ENCODE measurements at places on chromosomes 2 and 18.

DNA sequence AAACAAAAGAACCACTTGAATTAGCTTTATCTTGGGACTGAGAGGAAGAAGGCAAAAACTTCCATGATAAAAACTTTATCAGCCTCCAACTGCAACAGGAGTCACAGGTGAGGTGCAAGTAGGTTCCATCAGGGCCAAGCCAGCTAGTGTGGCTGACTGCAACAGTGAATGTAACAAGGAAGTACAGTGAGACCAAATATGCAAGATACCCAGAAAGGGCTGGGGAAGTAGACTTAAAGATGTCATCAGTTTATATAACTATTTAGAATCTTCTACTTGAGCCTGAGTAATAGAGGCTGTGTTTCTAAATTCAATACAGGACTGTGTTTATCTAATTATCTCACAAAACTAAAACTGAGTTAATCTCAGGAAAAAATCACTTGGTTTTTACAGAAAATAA is 14.8 kb downstream of the PLEKHM3 start:
- DNase-seq, result no peak

DNA sequence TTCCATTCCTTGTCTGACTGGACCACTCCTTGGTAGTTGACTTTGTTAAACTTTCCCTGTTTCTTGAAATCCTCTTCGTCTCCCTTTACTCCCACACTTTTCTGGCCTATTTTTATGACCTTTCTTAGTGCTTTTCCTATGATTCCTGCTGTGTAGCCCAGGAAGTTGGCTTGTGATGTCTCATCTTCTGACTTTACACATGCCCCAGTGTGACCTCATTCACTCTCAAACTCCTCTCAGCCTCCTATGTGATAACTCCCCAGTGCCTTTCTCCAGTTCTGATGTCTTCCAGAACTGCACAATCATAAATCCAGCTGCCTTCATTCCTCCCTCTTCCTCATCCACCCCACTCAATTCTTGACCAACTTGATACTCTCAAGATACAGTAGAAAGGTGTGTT is 407.6 kb downstream of the TGIF1 start:
- DNase-seq, result no peak

DNA sequence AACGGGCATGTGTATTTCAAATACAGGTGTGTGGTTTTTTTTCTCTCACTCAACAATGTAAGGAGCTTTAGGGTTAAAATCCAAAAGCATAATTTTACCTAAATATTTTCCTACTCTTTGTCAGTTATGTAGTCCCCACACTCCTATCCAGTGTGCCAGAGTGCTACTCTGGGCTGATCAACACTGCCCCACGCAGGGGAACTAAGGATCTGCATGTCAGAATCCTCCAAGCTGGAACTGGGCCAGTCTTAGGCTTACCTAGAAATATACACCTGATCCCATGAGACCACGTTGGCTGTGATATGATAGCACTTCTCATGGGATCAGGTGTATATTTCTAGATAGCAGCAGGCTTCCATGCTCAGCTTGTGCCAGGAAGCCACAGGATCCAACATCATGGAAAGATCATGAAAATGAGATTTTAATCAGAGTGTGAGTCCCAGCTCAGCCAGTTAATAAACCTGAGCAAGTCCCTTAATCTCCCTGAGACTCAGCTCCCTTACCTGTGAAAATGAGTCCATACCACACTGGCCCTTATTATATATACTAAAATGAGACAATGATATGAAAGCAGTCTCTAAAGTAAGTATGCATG is 29.7 kb downstream of the CCDC141 start:
- peak; percentile 17 for DNase-seq

DNA sequence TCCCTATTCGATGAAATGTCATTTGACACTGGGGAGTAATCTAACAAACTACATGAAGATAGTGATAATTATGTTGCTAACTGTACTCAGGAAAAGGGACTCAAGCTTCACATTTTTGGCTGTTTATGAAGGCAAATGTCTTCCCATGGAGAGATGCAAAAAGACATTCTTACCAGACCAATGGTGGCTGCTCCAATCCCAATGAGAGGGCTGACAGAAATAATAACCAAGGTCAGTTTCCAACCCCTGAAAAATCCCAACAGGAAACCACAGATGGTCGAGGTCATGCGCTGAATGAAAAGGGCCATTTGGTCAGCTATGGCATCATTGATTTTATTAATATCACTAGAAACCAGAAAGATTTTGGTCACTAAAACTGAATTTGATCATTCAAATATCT is 37.6 kb downstream of the ABCB11 start:
- no peak for DNase-seq

- DNase-seq, result no peak
Observed at GRCh38 chr2:162175714-162176113, 23.7 kb upstream of the GCG start.

- no peak for DNase-seq
Observed at GRCh38 chr2:4964579-4964978, 727.6 kb upstream of the SOX11 start.

GRCh38 chr2:207230261-207231105 is 64.7 kb upstream of the KLF7 start:
- DNase-seq, result no peak

DNA sequence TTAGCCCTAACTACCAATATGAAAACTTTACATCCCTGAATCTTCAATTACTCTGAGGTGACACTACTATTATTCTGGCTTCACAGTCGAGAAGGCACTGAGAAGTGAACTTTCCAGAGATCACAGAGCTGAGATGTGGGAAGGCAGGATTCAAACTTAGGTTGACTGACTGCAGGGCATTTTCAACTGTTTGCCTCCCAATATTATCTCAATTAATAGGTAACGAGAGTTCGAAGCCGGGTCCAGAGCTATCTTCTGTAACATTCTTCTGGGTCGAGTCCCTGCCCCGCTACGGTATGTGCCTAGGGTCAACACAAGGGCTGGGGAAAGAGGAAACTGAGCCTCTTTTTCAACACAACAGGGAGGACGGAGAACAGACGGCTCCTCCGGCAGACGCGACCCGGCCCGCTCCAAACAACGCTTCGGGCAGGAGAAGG is 740 bp downstream of the CHMP3 start:
- no peak for DNase-seq

DNA sequence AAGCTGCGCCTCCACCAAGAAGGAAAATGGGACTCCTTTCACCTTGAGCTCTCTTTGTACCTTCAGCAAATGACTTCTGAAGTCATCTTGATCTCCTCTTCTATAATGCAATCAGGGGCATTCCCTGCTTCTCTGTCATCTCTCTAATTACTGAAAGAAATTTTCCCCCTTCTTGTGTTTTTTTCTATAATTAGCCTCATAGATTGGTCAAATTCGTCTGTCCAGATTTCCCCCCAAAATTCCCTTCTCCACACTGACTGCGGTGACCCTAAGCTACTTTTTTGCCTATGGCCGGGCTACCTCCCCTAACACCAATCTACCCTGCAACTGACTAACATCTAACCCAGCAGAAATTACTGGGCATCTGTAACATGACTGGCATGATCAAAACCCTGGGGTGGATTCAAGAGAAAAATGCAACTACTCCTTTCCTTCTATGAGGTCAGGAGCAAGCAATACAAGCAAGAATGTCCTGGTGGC is 168.6 kb downstream of the BCL2 start:
- no peak for DNase-seq

- no peak for DNase-seq
Observed at GRCh38 chr18:77086034-77086433, 46.5 kb downstream of the MBP start.

DNA sequence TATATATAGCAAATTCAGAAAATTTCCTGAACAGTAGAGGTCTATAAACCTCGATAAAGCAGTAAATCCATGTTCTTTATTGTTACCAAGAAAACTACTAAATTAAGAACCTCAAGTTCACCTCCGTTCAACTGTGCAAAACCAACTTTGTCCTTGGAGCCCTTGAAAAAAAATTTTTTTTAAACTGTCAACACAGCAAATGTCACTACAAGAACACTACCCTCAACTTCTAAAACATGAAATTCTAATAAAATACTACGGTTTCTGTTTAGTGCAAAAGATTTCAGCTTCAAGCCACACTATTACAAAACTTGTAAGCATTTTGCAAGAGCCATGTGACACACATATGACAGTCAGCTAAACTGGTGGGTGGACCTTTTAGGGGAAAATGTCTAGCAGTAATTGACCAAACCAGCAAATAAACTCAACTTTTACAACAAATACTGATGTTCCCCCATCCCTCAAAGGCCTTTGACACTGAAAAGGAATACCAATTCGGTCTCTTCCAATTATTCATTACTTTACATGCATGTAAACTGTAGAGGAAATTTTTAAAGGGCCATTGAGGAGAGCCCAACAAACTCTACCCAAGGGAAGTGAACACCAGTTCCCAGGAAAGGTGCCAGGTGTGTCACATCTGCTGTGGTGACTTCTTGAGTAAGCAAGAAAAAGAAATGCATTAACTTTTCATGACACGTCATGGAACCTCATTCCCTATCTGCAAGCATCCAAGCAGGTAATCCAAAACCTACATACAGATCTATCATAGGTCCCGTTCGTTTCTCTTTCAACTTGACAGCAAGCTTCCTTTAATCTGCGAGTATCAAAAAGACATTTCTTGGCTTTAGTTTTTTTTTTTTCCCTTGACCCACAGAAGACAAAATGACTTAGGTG is 1.4 kb downstream of the RAB1A start:
- DNase-seq, result peak; percentile 26

- DNase-seq, result peak; percentile 64
Observed at GRCh38 chr2:238061315-238062202, 758 bp downstream of the SCLY start.

- no peak for DNase-seq
Observed at GRCh38 chr2:10826625-10827024, 14.0 kb upstream of the PDIA6 start.

- DNase-seq, result no peak
Observed at GRCh38 chr2:127514485-127514884, 11.8 kb downstream of the IWS1 start.

DNA sequence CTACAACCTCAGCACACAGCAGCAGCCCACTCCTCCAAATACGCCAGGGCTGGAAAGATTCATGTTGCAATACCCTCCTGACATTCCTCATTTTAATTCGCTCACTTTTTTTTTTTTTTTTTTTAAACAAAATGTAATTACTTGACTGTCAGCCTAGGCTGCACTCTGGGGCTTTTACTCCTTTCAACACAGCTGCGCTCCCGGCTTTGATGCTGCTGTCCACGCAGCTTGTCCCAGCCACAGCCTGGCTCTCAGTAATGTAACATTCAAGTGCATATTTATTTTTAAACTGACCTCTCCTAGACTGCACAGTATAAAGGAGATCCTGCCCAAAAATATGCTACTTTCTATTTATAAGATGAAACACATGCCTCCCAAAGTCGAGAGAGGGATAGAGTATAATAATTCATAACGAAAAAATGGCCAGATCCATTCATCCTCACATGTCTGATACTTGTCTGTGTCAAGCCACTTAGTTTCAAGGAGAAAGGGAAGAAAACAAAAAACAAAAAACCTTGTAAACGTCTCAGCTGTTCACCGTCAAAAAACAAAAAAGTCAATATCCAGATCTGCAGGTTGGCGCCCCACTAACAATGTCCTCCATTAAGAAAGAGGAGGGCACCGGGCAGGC is 949 bp downstream of the CDC42EP3 start:
- no peak for DNase-seq

DNA sequence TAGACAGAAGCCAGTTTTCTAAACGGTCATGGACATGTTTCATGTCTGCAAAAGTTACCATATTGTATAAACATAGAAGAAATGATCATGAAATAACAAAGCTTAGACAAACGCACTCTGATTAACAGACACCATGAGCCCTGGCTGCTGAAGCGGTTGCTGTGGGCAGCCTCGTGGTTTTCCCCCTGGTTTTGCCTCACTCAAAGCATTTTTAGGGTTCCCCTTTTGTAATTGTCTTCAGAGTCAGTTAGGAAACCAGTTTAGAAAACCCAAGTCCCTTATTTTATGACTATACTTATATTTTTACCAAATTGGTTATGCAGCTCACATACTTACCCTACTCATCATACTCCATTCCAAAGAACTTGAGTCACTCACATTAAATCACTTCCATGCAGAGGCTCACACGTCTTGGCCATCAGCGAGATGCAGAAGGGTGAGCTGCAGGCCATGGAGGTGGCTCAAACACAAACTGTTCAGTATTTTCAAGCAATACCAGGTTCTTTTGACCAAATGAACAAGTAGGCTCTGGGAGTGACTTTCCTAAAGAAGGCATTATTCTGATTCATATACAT is 105.6 kb upstream of the SALL3 start:
- no peak for DNase-seq
